CD4-positive, alpha-beta memory T cell (primary cell): ENCODE measurements at places on chromosomes 11 and 22.

DNA sequence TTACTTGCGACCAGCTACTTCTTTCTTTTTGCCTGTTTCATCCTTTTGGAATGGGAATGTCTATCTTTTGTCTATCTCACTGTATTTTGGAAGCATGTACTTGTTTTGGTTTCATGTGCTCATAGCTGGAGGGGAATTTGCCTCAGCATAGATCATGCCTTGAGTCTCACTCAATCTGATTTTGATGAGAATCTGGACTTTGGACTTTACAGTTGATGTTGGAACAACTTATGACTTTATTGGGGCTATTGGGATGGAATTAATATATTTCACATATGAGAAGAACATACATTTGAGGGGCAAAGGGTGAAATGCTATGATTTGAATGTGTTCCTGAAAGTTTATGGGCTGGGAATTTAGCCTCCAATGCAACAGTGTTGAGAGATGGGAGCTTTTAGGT is 206.2 kb upstream of the DDI1 start:
- DNase-seq = no peak

- DNase-seq = no peak
Measured at GRCh38 chr11:77346906-77347603, 45.6 kb upstream of the GDPD4 start.

- DNase-seq = no peak
Measured at GRCh38 chr22:50041361-50042065, 16.6 kb downstream of the TTLL8 start.

DNA sequence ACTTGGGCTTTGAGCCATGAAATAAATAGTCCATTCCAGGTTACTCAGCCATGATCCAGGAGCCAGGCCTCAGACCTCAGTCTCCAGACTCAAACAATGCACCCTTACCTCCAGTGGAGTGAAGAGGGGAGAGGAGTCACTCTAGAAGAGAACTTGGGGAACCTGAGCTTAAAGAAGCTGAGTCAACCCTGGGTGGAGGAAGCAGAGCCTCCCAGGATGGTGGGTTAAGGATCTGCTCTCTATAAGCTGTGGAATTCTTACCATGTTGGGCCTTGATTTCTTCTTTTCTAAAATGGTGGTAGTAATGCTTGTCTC is 113.2 kb downstream of the NECTIN1 start:
- DNase-seq = no peak

DNA sequence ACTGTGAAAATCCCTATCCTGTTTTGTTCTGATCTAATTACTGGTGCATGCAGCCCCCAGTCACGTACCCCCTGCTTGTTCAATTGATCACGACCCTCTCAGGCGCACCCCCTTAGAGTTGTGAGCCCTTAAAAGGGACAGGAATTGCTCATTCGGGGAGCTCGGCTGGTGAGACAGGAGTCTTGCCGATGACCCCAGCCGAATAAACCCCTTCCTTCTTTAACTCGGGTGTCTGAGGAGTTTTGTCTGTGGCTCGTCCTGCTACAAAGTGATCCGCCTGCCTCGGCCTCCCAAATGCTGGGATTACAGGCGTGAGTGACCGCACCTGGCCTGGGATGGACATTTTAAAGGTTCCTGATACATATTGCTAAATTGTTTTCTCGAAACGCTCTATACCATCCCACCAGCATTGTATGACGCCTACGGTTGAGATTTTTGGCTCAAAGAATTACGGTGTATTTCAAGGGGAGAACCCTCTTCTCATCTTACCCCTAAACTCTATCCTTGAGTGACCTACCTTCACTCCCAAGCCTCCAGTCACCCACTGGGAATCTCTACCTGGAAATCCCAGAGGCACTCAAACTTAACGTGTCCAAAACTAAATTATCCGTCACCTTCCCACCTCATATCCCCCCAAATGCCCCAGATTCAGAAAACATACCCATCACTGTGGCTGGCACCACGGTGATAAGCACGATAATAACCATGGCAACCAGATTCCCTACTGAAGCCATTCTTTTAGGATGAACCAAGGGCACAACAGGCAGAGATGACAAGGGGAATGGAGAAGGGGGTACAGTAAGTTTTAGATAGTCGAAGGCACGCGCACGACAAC is 789 bp upstream of the POLA2 start:
- DNase-seq = no peak

- DNase-seq = no peak
Measured at GRCh38 chr22:35204807-35205775, 52.2 kb upstream of the HMGXB4 start.

- no peak for DNase-seq
Measured at GRCh38 chr11:45449036-45449601, 163.0 kb upstream of the SYT13 start.
